ENCODE measurements at places on chromosomes 11 and 22.

- no peak for DNase-seq
Measured at GRCh38 chr11:64647019-64647779, 56.2 kb downstream of the SLC22A12 start.

GRCh38 chr11:22189660-22190059, 3.2 kb upstream of the ANO5 start:
- no peak for DNase-seq

DNA sequence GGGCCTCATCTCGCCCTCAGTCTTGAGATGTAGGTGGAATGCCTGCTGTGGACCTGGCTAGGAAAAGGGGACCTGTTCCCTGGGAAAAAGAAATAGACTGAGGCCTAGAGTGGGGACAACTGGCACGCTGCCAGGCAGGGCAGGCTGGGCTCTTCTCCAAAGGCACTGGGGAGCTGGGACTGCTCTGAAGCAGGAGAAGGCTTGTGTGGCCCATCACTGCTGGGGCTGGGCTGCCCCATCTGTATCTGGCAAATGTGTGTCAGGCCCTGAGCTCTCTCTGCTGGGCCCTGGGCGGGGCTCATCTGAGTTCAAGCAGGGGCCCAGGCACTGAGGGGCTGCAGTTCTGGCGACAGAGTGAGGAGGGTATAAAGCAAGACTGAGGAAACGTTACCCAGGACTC, 32.9 kb downstream of the ARVCF start:
- DNase-seq = no peak

DNA sequence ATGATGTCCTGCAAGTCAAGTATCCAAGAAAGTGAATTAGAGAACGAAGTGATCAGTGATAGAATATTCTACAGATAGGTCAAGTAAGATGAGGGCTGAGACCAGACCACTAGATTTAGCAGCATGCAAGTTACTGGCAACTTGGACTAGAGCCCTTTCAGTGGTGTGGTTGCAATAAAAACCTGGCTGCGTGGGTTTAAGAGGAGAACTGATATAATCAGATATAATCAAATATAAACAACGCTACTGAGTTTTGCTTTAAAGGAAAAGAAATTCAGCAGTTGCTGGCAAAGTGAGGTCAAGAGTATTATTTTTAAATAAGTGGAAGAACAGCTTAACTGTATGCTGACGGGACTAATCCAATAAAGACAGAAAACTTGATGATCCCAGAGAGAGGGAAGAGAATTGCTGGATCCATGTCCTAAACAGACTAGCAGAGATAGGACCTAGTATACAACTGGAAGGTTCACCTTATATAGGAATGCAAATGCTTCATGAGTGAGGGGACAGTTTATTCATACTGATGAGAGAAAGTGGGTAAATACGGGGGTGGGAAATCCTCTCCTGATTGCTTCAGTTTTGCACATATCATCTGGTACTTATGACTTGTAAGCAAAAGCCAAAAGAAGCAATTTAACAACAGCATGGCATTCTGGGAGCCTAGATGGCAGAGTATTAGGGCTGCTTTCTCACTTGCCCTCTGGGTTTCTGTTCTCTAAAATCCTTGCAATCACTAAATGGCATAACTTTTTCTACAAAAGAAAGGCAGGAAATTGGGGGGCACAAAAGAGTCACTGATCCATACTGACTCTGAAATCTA, 146.2 kb downstream of the RBFOX2 start:
- DNase-seq = no peak

- DNase-seq = no peak
Measured at GRCh38 chr11:47000033-47000432, 63.5 kb downstream of the CSTPP1 start.

DNA sequence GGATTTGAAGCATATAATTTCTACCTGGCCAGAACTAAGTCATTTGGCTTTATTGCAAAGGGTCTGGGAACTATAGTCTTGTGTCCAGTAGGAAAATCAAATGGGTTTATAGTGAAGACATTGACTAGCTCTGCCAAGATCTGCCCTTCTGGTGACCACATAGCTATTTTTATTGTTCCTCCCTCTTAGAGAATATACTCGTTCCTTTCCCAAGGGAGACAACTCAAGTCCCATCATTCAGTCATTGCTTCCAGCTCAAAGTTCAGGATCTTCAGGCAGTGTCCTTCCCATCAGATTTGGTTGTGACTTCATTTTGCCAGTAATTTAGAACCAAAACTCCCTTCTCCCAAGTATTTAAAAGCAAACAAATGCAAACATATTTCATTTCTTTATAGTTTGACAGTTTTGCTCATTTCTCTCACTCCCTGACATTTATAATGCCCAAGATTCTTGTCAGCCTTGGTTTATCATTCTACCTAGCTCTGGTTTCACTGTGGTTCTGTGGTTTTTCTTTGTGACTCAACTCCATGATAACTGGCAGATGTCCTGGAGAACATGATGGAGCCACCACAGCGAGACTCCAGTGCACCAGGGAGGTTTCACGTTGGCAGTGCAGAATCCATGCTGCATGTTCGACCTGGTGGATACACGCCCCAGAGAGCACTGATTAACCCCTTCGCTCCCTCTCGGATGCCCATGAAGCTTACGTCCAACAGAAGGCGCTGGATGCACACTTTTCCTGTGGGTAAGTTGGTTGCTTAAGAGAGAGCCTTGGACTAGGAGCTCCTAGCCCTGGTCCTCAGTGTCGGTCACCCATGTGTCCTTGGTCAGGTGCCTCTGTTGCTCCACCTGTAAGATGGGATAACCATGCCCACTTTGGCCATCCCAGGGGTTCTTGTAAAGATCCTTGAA, 64.9 kb downstream of the DEPDC5 start:
- no peak for DNase-seq

DNA sequence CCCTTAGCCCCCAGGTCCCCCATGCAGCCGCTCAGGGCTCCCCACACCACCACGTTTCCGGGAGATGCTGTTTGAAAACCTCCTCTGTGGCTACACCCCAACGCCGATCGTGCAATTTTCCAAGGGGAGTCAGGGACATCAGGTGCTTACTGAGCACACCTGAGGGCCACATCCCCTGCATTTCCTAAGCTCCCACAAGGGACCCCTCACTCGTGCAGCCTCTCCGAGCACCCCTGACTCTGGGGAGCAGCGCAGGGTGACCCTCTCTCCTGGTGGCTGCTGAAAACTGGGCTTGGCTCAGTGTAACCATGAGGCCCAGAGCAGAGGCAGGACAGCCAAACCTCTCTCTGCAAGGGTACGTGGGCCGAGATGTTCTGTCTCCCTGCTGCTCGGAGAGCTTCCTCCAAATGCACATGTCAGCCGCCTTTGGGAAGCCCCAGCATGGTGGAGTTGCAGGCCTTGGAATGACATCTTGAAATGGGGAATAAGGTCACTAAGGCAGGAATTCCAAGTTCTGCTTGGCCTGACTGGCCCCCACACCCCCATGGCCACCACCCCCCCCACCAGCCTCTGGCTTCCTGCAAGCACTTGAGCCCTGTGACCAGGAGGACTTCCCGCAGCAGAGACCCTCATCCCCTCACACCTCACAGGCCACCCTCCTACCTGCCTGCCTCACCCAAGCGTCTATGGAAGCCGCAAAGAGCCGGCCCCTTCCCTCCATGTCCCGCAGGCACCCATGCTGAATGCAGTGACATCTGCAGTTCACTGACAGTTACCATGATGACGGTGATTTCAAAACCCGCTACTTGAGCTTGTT, 257.4 kb downstream of the BRD1 start:
- no peak for DNase-seq

DNA sequence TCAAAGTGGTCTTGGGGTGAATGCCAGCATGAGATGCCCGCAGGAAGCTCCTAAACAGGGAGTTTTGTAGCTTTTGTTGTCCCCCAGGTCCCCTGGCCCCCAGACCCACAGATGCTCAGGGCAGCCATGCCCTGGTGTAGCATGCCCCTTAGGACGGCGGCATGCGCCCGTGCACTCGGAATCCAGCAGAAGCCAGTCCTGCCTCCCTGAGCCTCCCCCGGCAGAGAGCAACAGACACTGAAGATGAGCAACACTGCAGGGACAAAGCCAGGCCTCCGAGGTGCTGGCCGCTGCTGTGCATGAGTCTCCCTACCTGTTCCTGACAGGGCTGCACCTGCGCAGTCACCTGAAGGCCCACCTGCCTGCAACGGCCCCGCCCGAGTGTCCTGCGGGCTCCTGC, 59.1 kb downstream of the TRMU start:
- DNase-seq = no peak

DNA sequence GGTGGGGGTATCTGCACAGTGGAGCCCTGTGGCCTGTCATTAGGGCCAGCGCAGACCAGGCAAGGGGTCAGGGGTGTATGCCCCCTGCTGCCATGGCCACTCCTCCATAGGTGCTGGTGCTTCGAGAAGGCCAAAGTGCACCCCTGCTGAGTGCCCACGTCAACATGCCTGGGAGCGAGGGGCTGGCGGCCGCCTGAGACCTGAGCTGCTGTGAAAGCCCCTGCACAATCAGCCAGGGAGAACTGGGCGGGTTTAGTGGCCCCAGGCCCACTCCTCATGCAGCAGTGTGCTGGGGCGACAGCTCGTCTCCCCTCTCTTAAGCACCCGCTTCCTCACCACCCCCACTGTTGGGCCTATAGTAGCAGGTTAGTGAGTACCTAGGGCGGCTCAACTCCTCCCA, 14.0 kb downstream of the ZDHHC24 start:
- DNase-seq = no peak

Data from GM13976 (cell line).